ENCODE measurements at places on chromosomes 12 and 14.

DNA sequence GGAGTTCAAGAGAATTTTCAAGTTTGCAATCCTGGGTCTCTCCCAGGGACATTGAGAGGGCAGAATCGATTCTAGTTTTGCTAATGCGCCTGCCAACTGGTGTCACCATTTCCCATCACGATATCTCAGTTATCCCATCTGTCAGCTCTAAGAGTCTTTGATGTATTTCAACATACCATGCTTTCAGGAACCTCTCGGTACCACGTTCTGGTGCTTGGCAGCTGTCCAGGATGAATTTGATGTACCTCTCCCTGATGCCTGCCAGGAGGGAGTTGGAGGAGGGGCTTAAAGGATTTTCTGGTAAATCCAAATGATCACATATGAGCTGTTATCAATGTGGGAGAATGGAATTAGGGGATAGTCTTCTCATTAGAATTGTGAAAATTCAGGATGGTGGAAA is 332.5 kb downstream of the RGS6 start:
- H3K27me3 ChIP-seq, result no peaks in the 10 kb centered on the region
- DNase-seq, result no peak
- no peak overlapping the region for H3K4me3 ChIP-seq
- H3K27ac ChIP-seq, result no peak overlapping the region

- H3K36me3 ChIP-seq, result peaks cover 3% of the 10 kb centered on the region
- no peak overlapping the region for H3K4me3 ChIP-seq
- peak; percentile 74 for DNase-seq
- H3K27me3 ChIP-seq, result no peaks in the 10 kb centered on the region
Observed at GRCh38 chr12:69779928-69780327, 41.3 kb downstream of the RAB3IP start.

DNA sequence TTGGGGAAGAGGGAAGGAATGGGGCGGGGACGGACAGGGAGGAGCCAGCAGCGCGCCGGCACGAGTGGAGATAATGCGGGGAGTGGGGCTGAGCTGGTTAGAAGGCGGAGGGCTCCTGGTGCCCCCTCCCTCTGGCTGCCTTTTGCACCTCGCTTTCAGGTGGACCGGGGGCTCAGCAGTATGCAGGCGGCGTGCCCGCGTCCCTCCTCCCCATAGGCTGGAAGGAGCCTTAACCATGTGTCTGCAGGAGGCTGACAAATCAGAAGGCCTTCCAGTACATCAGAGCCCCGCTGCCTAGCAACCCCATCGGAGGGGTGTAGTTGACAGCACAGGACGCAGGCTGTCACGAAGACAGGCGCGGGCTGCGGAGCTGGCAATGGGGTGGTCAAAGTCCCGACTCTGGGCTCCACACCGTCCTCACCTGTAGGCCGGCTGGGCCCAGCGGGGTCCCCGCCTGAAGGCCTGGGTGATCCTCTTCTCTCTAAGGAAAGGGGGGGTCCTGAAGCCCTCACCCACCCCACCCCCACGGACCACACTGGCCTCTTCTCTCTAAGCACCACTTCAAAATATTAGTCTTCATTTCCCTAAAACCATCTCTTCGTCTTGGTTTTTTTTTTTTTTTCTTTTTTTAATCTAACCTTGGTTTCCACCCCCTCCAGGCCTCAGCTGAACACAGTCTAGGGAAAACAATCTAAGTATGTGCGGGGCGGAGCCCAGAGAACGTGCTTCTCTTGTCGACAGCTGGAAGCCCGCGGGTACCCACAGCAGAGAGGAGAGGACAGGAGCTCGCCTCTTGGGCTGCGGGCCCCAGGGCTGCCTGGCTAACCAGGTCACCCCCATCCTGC is 44.5 kb downstream of the KDM2B start:
- peaks cover 24% of the 10 kb centered on the region for H3K4me1 ChIP-seq
- DNase-seq, result peak; percentile 81
- peaks cover 4% of the 10 kb centered on the region for H3K36me3 ChIP-seq
- H3K27me3 ChIP-seq, result no peaks in the 10 kb centered on the region
- H3K27ac ChIP-seq, result peak overlapping the region; percentile 23

DNA sequence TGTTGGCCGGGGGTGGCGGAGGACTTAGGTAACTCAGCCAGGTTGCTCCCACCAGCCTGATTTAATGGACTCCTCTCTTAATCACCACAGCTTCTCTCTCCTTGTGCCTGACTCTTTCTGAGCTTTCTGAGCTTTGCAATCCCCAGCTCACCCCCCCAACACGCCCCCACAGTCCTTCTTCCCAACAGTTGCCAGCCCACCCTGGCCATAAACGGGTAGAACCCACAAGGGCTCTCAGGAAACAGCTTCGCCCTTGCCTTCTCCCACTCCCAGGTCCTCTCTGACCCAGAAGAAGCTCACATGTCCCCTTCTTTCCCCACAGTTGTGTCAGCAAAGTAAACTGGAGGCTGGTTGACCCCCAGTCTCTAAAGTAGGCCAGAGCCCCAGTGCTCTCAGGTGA is 32.9 kb downstream of the ZFP36L1 start:
- H3K27me3 ChIP-seq, result no peaks in the 10 kb centered on the region
- H3K4me1 ChIP-seq, result peaks cover 11% of the 10 kb centered on the region
- DNase-seq, result no peak
- no peak overlapping the region for H3K4me3 ChIP-seq
- H3K36me3 ChIP-seq, result no peaks in the 10 kb centered on the region

DNA sequence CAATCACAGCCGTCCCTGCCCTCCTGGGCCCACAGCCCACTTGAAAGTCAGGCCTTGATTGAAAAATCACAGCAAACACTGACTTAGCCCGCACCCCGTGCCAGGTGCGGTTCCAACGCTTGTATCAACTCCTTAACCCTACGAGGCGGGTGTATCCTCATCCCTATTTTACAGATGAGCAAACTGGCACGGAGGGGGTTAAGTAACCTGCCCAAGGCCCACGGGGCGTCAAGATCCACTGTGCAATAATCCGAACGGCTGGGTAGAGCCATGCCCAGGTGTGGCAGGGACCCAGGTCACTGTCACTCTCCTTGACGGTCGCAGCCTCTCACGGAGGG is 583 bp downstream of the DNAH10 start:
- H3K4me3 ChIP-seq, result no peak overlapping the region
- peaks cover 10% of the 10 kb centered on the region for H3K4me1 ChIP-seq
- H3K36me3 ChIP-seq, result no peaks in the 10 kb centered on the region
- H3K27me3 ChIP-seq, result peaks cover 8% of the 10 kb centered on the region

DNA sequence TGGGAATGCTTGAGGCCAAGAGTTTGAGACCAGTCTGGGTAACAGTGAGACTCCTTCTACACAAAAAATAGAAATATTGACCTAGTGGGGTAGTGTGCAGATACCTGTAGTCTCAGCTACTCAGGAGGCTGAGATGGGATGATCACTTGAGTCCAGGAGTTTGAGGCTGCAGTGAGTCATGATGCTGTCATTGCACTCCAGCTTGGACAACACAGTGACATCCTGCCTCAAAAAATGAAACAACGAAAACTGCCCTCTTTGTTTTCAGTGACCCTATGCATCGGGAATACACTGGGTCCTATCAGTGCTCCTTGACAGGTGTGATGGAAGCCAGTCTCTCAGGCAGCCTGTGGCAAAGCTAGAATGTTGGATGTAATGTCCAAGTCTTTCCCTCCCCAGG is 311.5 kb upstream of the OR4E1 start:
- H3K36me3 ChIP-seq, result no peaks in the 10 kb centered on the region
- H3K27me3 ChIP-seq, result no peaks in the 10 kb centered on the region
- DNase-seq, result no peak
- no peaks in the 10 kb centered on the region for H3K4me1 ChIP-seq

DNA sequence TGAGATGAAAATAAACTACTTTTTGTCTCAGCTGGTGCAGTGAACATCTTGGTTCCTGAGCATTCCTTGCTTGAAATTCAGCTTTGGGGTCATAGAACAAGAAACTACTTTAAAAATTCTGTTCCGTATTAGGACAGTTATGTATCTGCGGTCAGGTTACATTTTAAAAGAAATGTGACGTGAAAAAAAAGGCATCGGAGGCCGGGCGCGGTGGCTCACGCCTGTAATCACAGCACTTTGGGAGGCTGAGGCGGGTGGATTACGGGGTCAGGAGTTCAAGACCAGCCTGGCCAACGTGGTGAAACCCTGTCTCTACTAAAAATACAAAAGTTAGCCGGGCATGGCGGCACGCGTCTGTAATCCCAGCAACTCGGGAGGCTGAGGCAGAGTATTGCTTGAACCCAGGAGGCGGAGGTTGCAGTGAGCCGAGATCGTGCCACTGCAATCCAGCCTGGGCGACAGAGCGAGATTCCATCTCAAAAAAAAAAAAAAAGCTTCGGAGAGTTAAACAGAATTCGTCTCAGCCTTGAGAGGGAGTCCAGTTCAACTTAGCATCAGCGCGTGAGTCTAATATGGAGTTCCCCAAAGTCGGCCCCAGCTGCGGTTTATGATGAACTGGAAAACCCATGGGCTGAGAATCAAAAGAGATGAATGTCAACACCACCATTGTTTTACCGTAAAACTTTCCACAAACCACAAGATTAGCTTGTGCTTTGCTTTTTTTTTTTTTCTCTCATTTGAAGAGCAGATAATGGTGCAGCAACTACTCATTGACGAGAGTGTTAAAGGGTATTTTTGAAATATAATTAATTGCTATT is 2.1 kb upstream of the SLC2A13 start:
- no peak overlapping the region for H3K4me3 ChIP-seq
- H3K4me1 ChIP-seq, result peaks cover 6% of the 10 kb centered on the region
- DNase-seq, result no peak
- no peaks in the 10 kb centered on the region for H3K27me3 ChIP-seq

DNA sequence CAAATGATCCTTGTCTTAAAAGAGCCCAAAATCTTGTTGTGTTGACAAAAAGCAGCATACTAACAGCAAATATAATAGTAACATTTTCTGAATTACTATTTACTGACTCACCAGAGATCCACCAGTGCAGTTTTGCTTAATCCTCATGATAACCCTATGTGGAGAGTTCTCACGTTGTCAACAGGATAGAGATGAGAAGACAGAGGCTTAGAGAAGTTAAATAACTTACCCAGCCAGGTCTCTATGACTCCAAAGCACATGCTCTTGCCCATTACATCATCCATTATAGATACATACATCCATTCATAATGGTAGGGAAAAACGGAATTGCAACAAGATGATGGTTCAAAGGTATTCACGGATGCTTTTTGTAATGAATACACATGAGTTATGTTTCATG is 111.9 kb downstream of the PAX9 start:
- no peak overlapping the region for H3K4me3 ChIP-seq
- DNase-seq, result peak; percentile 9
- H3K4me1 ChIP-seq, result no peaks in the 10 kb centered on the region
- no peaks in the 10 kb centered on the region for H3K27me3 ChIP-seq

DNA sequence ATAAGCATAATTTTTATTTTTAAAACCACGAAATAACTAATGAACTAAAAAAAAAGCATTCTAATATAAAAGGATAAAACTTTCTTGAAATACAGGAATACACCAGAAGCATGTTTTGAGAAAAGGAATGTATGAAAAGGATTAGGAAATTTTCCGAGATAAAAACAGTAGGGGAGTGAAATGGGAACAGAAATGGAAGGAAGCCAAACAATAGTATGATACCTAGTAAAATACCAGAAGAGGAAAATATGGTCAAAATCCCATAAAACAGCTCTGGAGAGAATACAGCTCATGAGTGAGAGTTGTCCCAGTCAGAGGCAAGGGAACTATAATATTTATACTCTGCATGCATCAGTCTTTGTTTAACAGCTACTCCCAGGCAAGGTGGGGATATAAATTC is 1016.2 kb downstream of the SLC6A15 start:
- no peak overlapping the region for H3K4me3 ChIP-seq
- no peak overlapping the region for H3K27ac ChIP-seq
- H3K27me3 ChIP-seq, result no peaks in the 10 kb centered on the region
- H3K4me1 ChIP-seq, result no peaks in the 10 kb centered on the region

DNA sequence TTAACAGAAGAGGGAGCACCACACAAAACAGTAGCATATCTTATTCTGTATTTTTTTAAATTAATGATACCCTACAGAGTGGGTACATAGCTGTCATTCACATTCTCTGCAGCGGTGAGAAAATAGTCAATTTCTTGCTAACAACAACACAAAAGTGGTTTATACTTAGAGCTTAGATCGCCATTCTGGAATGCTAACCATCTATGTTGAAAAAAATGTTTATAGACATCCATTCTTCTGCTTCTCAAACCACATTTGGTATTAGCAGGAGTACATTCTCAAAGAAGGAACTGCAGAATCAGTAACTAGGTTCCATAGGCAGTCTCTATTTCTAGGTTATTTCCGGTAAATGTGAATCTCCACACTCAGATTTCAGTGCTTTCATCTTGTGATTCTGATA is 185.9 kb downstream of the PPFIA2 start:
- H3K36me3 ChIP-seq, result no peaks in the 10 kb centered on the region
- no peaks in the 10 kb centered on the region for H3K4me1 ChIP-seq
- no peak overlapping the region for H3K27ac ChIP-seq
- no peak overlapping the region for H3K4me3 ChIP-seq
- no peak for DNase-seq

- no peaks in the 10 kb centered on the region for H3K27me3 ChIP-seq
- DNase-seq, result peak; percentile 92
Observed at GRCh38 chr12:51341251-51342007, 5.0 kb downstream of the CELA1 start.

- no peak overlapping the region for H3K27ac ChIP-seq
- peaks cover 16% of the 10 kb centered on the region for H3K36me3 ChIP-seq
- peaks cover 2% of the 10 kb centered on the region for H3K4me1 ChIP-seq
- H3K27me3 ChIP-seq, result no peaks in the 10 kb centered on the region
- no peak overlapping the region for H3K4me3 ChIP-seq
- peak; percentile 87 for DNase-seq
Observed at GRCh38 chr12:125079648-125080645, 14.7 kb downstream of the AACS start.

DNA sequence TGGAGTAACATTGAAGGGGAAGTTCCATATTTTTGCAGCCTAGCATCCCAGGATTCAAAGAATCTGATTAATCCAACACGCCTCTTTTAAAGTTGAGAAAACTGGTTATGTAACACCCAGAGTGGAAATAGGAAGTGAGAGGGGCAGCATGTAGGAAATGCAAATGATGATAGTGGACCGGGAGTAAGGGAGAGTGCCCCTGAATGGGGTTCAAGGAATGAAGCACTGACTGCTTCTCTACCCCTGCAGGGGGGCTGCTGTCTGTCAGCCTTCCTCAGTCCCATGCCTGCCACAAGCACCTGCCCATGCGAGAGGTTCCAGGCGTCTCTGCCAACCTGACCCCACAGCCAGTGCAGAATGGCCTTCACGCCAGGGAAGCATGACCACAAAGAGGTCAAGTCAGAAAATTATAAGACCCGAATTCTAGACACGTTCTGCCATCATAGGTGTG is 126.5 kb upstream of the CCND2 start:
- H3K27me3 ChIP-seq, result no peaks in the 10 kb centered on the region
- peak overlapping the region; percentile 63 for H3K4me3 ChIP-seq
- no peak for DNase-seq
- H3K4me1 ChIP-seq, result no peaks in the 10 kb centered on the region

DNA sequence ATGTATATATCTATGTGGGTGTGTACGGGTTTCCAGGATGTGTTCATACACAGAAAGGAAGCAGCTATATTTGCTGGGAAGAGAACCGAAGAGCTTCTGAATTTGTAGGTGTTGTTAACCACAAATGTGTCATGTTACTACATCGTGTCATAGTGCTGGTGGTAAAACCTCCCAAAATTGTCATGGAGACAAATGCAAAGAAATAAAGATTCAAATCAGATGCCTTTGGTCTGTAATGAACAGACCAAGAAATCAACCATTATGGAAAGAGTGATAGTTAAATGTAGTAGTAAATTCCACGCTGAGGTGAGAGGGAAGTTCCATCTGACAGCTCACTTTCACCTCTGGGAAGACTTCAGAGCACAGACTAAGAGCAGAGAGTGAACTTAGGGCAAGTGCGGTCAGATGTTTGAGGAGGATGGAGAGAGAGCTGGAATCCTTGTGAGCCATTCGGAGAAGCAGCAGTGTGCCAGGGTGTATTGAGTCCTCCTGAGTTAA is 487.5 kb downstream of the TMEM121 start:
- H3K27ac ChIP-seq, result no peak overlapping the region
- no peak for DNase-seq
